ENCODE measurements at places on chromosomes 1 and 21.

DNA sequence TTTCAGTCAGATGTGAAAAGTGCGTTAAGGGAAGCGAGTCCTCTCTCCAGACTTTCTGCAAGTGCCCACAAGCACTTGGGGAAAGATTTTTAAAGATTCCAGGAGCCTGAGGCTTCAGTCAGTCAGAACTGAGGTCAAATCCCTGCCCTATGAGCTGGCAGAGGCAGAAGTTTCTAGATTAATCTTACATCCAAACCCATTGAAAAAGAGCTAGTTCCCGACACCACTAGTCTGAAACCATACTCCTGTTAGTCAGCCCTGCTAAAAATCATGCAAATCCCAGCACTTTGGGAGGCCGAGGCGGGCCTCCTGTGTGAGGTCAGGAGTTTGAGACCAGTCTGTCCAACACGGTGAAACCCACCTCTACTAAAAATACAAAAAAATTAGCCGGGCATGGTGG lies 21.0 kb downstream of the RSPH1 start:
- DNase-seq, result no peak

DNA sequence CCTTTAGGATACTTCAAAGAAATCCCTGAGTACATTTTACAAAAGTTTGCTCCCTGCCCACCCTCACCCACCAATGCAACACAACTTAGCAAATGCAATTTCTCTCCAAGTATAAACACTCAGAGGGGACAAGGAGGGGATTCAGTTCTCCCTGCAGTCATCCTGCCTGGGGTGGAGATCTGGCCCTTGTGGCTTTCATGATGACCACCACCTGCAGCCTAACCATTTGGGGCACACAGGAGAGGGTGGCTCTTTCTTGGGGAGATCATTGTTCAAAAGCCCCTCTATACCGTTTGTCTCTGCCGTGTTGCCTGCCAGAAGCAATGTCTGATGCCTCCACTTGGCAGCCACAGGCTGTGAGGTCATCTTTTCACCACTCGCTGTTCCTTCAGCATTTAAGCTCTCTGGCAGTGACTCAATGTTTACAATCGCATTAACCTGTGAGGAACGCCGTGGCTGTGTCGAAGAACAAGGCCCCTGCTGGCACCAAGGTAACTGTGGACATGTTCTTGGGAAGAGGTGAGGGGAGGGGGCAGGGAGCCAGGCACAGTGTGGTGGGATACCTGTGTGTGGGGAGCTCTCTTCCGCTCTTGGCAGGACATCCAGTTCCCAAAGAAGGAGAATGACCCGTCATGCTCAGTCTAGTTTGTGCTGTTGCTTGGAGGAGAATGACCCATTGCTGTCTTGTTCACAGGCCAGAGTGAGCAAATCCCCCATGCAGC lies 103.9 kb upstream of the DUSP10 start:
- DNase-seq, result no peak

- no peak for DNase-seq
Observed at GRCh38 chr1:177517546-177517945, 346.8 kb downstream of the BRINP2 start.

GRCh38 chr1:76281306-76281705 lies 206.8 kb downstream of the ST6GALNAC3 start:
- no peak for DNase-seq

DNA sequence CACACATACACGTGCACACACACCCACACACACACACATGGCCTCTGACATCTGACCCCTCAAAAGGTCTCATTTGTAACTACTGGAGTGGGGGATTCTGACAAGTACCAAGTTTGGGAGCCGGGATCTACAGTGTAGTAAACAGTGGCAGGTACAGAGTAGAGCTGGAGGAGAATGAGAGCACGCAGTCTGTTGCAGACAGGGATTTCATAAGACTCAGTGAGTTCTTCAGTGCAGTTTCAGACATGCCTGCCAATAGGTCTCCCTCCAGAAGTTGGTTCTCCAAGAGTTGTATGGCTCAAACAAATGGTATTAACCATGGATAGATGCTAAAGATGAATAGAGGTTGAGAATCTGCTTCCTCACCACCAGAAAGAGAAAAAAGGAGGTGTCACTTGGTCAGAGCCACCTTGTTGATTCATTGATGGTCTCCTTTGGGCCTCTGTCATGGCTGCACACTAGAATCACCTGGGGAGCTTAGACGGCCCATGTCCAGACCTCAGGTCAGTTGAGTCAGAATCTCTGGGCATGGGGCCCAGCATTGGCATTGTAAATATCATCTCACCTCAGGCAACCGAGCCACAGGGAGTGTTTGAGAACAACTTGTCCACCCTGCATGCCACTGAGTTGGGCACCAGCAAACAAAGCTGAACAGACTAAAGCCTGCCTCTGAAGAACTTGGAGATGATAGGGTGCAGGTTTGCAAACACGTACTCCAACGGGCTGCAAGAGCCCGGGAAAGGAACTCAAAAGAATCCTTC lies 122.1 kb downstream of the EDEM3 start:
- DNase-seq, result no peak

- DNase-seq, result no peak
Observed at GRCh38 chr1:164699815-164700491, 141.0 kb downstream of the PBX1 start.

DNA sequence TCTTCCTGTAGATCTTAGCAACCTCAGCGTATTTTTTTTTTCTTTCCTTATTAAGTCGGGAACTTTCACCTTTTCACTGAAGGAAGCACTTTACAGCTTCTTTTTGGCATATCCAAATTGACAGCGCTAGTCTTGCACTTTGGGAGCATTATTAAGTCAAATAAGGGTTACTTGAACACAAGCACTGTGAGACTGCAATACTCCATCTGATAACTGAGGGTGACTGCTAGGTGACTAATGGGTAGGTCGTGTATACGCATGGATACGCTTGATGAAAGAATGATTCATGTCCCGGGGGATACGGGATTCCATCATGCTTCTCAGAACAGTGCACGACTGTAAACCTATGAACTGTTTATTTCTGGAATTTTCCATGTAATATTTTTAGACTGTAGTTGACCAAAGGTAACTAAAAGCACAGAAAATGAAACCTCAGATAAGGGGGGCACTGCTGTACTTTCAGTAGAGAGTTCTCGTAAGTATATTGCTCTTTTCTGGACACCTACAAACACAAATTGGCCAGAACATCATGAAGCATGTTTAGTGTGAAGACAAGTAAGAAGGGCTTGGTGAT lies 364.7 kb downstream of the SMYD3 start:
- DNase-seq, result no peak

DNA sequence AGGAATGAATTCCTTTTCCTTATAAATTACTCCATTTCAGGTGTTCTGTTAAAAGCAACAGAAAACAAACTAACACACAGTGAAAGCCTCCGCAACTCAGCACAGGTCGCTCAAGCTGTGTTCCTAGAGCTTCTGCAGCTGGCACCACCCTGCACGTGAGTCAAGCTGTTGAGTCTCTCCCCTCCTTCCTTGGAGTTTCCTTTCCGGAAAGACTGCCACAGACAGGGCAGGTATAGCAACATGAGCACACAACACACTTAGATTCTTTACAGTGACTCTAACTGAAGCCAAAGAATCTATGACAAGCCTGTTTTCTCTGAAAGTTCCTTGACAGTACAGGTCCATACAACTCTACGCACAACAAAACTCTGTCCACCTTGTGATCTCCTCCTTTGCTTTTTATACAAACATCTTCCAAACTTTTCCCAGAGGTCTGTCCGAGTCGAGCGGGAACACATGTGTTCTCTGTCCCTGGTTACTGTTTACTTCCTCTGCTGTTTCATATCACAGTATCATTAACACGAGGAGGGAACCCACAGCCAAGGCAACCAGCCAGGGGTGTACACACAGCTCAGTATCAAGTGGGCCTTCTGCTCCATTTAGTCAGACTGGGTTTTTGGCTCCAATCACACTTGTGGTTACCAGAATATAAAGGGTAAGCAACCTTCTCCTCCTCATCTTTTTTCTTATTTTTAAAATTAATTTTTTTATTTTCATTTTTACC lies 38.7 kb upstream of the DESI2 start:
- DNase-seq, result no peak

GRCh38 chr21:26850116-26850643 lies 5.0 kb upstream of the ADAMTS1 start:
- DNase-seq, result no peak

GRCh38 chr1:114828251-114828650 lies 26.4 kb upstream of the SYCP1 start:
- DNase-seq, result no peak

DNA sequence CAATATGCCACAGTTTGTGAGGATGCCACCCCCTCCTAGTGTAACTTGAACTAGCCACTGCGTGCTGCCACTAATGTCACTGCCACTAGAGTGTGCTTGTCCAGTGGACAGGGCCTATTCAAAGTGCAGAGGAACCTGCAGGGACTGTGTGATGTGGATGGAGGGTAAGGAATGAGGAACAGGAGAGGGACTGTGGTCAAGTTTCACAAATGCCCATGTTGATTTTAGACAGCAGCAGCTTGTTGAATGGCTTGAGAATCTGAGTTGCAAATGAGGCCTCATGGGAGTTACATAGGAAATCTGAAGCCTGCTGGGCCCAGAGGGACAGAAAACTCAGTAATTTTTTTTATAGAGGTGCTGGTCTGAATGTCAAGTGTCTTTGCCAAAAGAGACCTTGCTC lies 112.3 kb downstream of the HHAT start:
- DNase-seq, result no peak

GRCh38 chr1:110130989-110131388 lies 18.7 kb downstream of the UBL4B start:
- no peak for DNase-seq

DNA sequence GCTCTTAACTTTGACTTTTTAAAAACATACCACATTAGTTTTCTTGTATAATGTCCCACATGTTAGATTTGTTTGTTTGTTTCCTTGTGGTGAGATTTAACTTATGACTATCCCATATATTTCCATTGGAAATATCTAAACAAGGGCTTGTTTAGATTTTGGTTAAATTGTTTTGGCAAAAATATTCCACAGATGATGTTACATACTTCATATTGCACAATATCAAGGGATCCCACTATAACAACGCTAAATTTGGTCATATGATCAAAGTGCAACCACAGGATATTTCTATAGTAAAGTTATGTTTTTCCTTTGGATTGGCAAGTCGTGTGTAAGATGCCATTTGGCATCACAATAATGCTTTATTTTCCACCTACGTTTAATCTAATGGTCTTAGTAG lies 396.7 kb downstream of the TGFB2 start:
- no peak for DNase-seq

DNA sequence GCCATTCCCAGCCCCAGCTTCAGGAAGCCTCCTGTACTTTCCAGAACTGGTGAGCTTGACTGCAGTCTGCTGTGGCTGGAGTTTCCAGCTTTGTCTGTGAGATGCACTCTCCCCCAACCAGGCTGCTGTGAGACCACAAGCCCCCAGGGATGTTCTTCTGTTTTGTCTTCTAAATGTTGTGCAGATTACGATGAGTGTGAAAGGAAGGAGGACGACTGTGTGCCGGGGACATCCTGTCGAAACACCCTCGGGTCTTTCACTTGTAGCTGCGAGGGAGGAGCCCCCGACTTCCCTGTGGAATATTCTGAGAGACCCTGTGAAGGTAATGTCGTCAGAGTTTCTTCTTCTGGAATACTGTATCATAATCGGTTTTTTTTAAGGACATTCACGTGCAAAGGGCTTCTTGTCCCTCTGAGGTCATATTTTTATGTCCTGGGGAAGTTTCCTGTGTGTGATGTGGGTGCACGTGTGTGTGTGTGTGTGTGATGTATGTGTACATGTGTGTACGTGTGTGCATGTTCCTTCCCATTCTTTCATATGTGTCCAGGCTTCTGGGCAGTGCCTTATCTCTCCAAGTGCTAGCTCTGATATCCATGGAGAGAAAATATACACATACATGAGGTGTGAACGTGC lies 49.9 kb downstream of the UMODL1 start:
- DNase-seq, result no peak

DNA sequence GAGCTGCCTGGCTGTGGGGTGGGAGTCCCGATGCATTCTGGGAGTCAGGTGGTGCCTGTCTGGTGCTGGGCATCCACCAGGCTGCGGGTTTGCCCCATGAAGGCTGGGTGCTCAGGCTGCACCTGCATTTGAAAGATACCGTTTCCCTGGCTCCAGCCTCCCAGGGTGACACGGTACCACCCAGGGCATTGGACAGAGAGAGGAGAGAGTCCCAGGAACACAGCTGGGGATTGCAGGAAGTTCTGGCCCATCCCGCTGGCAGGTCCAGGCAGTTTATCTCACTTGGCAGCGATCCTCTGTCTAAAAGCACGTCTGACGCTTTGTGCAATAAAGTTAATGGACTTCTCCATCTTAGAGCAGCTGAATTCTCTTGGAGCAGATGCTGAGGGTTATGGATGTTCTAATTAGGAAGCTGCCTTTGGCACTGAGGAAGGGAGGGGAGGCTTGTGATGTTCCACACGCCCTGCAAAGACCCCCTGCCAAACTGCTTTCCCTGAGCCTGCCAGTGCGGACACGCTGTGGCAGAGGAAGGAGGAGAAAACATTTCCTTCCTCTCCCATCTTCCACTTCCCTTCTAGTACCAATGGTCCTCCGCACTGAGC lies 246.9 kb downstream of the GRIK3 start:
- no peak for DNase-seq

- DNase-seq, result no peak
Observed at GRCh38 chr1:247317702-247318101, 14.0 kb downstream of the ZNF496 start.

- no peak for DNase-seq
Observed at GRCh38 chr1:111179968-111180533, 20.4 kb downstream of the DENND2D start.

Measured in activated CD8-positive, alpha-beta memory T cell treated with anti-CD3 and anti-CD28 coated beads for 1 hour (primary cell).